Astrocyte of the cerebellum (primary cell): ENCODE measurements at places on chromosomes 7 and 10.

DNA sequence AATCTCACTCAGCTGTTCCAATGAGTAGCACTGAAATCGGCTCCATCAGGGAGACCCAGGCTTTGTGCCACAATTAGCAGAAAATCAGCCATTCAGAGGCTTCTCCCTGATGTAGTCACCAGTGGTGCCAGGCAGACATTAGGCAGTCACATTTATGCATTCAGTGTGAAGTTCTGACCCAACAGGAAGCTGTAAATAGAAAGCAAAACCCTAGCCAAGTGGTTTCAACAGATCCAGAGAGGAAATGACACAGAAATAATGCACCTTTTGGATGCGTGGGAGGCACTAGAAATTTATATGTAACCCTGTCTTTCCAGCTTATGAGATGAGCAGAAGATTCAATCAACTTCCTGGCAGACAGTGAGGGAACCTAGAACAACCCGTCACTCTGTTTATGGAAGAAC lies 186.4 kb downstream of the PDE1C start:
- DNase-seq: peak; percentile 8

DNA sequence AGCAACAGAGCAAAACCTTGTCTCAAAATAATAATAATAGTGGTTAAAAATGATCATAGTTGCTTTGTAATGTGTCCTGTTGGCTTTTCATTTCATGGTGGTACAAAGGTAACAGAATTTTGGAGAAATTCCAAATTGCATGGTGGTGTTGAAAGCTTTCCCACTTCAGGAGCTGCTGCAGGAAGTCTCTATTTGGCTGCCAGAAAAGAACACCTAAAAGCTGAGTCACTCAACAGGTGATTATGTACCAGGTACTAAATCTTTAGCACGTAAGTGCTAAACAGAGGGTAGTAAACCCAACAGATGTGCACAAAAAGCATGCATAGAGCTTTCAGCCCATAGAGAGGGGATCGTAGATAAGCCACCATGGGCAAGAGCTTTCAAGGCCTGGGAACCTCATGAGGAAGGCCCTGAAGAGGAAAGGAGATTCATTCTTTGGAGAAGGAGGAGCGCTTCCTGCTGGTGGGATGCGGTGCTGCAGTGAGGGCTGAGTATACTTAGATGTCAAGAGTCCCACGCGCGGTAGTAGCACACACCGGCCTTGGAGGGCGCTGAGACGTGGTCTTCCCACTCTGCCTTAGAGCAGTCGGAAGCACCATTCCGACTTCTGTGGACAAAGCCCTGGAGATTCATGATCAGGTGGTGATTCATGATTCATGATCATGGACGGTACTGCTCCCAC lies 118.7 kb downstream of the RALA start:
- DNase-seq: no peak

GRCh38 chr7:2063563-2064260 lies 169.0 kb downstream of the MAD1L1 start:
- no peak for DNase-seq

DNA sequence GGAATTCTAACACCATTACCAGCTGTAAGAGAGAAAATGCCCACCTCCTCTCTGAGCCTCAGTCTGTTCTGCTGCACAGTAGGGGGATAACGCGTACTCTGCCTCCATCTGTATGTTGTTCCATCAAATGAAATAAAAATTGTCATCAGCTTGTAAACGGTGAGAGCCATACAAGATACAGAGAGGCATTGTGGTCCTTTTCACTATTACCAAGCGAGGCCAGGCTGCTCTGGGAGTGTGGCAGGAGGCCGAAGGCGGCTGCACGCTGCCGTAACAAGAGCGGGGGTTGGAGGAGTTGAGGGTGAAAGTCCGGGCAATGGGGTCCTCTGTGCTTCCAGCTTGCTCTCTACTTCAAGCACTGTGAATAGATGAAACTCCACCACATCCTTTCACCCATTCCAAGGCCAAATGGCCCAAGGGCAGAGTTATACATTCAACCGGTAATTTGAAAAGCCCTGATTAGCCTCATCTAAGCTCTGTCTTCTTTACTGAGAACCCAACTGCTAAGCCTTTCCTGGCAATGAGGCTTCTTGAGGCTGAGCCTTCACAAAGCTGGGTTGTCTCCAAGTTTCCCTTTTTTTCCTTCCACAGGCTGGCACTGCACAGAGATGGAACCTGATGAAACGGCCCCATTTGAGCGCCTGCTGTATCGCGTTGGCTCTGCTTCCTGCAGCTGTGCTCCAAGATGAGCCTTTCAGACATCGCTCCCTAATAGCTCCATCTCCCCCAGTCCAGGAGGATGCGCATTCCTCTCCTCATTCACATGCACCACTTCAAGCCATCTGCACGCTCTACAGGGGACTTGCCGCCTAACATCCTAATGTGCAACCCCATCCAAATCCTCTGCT lies 47.2 kb downstream of the PYROXD2 start:
- DNase-seq: no peak

DNA sequence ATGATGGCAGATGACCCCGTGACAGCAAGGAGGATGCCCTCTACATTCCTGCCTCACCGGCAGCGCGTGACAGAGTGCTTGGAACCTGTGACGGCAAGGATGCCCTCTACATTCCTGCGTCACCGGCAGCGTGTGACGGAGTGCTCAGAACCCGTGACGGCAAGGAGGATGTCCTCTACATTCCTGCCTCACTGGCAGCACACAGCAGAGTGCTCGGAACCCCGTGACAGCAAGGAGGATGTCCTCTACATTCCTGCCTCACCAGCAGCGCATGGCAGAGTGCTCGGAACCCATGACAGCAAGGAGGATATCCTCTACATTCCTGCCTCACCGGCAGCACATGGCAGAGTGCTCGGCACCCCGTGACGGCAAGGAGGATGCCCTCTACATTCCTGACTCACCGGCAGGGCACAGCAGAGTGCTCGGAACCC lies 231.0 kb downstream of the DIP2C start:
- DNase-seq: no peak

DNA sequence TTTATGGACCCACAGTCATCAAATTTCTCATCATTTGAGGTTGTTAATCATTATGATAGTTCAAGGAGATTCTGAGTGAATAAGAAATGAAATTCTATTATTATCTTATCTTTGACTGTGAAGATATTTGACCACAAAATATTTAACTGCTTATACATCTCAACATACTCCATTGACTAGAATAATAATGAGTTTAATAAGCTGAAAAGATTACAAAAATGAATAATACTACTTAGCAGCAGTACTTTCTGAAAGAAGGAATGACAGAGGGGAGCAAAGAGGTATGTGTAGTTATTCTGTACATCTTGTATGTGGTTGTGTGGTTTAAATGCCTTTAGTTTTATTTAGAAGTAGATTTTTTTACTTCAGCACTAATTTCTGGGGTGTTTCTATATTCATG lies 214.2 kb downstream of the PRKG1 start:
- DNase-seq: no peak

DNA sequence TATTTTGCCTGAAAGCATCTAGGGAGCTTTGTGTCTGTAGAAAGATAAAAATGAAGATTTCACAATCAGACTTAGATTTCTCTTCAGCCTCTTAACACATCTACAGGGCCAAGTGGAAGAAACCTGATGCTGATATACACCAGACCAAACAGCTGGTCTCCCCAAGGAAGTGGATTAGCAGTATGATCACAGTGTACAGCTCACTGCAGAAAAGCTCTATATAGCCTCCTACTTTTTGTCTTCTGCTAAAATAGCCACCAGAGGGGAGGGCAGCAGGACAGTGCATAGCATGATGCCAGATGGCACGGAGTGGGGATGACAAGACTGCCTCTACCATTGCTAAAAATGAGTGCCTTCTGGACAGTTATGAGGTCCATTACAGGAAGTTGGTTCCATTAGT lies 16.0 kb downstream of the FAM13C start:
- no peak for DNase-seq

DNA sequence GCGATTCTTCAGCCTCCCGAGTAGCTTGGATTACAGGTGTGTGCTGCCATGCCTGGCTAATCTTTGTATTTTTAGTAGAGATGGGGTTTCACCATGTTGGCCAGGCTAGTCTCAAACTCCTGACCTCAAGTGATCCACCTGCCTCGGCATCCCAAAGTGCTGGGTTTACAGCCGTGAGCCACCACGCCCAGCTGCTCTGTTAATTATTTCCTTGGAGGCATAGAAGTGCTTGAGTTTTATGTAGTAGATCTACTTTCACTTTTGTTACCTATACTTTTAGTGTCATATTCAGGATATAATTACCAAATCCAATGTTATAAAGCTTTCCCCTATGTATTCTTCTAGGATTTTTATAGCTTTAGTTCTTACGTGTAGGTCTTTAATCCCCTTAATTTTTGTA lies 1093.0 kb downstream of the GATA3 start:
- no peak for DNase-seq

DNA sequence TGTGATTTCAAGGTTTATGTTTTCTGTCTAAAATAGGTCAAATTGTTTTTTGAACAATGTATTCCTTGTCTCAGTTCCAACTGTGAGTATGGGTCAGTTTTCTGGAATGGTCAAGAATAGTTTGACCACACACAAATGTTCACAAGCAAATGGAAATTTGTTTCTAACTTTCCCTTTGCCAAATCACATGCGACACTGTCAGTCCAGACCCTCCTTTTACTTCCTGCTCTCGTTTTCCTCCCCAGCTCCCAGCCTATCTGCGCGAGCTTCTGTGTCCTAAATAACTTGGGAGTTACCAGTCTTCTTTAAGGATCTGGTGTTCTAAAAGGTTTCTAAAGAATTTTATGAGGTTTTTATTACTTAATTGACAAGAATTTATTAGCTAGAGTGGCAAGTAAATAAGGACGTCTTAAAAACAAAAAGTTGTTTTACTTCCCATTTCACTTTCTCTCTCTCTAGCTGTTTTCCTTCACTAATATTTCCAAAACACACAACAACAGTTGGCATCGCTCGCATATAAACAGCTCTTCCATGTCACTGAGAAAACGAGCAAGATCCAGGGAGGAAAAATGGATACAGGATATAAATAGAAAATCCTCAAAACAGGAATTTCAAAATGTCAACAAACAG lies 266.1 kb upstream of the KLF6 start:
- DNase-seq: no peak

DNA sequence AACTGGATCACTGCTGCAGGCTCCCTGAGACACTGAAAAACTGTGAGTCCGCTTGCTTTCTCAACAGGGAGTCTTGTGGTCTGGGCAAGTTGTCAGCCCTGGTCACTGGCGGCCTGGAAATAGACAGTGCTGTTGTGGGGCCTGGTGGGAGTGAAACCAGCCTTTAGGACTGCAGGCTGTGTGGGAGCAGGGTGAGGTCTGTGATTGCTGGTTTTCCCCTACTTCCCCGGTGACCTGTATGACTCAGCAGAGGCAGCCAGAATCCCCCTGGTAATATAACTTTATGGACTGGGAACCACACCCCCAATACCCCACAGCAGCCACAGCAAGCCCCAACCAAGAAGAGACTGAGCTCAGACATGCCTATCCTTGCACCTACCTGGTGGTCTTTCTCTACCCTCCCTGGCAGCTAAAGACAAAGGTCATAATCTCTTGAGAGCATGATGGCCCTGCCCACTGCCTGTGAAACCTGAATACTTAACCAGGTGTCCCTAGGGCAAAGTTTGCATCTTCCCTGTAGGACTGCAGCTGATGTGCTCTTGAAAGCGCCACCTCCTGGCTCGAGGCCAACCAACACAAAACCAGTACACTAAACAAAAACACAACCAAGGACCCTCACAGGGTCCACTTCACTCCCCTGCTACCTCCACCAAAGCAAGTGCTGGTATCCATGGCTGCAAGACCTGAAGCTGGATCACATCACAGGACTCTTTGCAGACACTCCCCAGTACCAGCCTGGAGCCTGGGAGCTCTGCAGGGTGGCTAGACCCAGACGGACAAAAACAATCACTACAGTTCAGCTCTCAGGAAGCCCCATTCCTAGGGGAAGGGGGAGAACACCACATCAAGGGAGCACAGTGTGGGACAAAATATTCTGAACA lies 7.2 kb upstream of the ADAM22 start:
- DNase-seq: peak; percentile 97

DNA sequence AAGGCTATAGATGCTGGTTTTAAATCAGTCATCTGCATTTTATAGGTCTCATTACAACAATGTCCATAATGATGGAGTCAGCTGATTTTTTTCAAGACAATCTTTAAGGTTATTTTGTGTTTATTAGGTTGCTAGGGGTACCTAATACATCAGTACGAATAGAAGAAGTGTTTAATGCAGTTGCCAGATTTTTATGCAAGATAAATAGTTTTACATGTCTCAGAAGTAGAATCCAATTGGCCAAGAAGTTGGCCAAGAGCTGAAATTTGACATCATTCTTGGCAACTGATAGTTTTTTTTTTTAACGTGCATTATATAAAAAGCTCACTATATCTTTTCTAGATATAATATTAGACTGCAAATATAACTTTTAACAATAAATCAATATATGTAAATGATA lies 208.5 kb downstream of the TRIL start:
- no peak for DNase-seq

DNA sequence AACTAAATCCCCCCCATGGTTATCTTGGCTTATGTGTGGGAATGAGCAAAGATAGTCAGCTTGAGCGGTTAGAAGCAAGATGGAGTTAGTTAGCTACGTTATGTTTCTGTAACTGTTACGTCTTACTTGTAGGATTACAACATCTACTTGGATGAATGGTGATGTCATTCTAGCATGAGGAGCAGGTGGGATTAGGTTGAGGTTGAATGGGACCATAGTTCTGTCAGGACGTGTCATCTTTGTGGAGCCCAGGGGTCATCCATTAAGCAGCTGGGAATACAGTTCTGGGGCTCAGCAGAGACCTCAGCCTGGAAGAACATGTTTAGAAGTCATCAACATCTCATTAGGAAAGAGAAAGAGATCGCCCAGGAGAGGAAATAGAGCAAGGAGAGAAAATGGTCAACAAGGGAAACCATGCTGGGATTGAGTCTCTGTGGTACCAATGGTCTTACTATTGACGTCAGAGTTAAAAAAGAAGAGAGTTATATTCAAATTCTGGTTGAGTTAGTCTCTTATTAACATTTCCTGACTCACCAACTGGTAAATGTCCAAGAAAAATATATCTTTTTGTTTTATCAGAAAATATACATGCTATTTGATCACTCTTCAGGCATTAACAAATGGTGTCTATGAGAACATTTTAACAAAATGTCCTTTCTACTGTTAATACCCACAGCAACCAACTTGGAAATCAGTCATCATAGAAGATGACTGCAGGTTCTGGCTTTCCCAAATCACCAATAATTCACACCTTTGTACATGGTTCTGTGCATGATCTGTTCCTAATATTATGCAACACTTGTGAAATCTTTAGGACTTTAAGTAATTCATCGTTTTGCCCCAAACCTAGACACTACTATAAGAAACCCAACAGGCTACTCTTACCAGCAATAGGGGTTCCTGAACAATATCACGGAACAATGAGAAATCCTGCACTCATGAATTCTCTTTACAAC lies 96.9 kb downstream of the KIAA1217 start:
- DNase-seq: peak; percentile 49

GRCh38 chr7:29044554-29044953 lies 86.4 kb upstream of the TRIL start:
- no peak for DNase-seq

DNA sequence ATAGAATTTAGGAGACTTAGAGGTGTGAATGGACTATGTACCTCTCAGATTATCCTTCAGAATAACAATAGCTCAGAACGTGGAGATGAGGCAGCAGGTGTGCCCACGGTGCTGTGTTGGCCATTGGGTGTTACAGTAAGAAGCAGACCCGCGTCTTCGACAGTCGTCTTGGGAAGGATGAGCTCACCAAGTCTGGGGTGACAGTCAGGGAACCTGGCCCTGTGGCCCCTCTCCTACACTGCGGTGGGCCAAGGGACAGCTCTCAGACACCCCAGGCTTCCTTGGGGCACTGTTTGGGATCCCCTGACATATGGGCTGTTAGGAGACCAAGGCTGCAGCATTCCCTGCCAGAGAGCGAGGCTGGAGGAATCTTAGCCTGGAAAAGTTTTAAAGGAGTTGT lies 88.5 kb downstream of the ACTR3B start:
- no peak for DNase-seq
